ENCODE measurements at places on chromosomes 16 and 17.

- DNase-seq, result no peak
Observed at GRCh38 chr17:57588086-57588485, 157.0 kb downstream of the CCDC182 start.

DNA sequence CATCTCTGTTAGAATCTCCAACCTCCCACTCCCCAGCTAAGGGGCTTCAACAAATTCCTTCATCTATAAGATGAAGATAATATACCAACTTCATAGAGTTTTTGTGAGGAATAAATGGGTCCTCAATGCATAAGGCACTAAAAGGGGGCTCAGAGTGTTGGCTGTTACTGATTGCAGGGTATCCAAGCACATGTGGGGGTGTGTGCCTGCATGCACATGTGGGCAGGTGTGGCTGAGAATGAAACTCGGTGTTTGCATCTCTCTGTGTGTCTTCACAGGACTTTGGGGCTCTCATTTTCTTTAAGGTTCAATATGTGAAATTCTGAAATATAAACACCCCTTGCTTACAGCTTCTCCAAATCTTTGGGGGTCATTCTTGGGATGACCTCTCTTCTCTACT, 4.1 kb upstream of the PPP1R9B start:
- no peak for DNase-seq

DNA sequence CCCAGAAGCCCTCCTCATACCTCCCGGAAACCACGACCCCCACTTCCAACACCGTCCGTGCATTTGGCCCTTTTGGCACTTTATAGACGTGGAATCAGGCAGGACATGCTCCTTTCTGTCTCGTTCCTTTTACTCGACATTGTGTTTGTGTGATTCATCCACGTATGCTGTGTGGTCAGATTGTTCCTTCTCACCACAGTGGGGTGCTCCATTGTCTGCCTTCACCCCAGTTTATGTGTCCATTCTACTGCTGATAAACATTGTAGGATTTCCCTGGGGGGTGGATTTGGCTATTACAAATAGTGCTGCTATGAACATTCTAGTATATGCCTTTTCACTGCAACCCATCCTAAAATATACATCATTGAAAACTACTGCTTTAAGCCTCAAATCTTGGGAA, 28.9 kb upstream of the RPH3AL start:
- DNase-seq, result no peak

DNA sequence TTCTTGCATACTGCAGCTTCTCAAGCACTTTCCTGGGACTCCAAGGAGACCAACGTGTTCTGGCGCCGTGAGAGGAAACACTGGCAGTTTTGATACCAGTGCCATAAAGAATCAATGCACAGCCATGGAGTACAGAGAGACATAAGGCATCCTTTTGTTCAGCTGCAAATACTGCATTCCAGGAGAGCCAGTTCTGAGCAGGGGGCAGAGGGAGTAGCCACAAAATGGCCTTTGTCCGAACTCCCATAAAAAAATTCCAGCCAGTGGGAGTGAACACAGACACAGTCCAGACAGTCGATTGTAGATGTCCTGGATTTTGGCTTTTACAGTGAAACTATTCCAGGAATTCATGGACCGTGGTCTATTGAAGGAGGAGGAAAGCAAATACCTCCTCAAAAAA, 36.2 kb upstream of the TEKT3 start:
- no peak for DNase-seq

- no peak for DNase-seq
Observed at GRCh38 chr17:36602030-36602748, 806 bp downstream of the MRM1 start.

GRCh38 chr16:88013091-88013609, 61.9 kb downstream of the BANP start:
- no peak for DNase-seq

- no peak for DNase-seq
Observed at GRCh38 chr16:9965079-9965478, 217.1 kb downstream of the GRIN2A start.

- DNase-seq, result no peak
Observed at GRCh38 chr17:13560935-13561334, 40.8 kb downstream of the HS3ST3A1 start.

GRCh38 chr16:51907680-51908079, 639.3 kb downstream of the TOX3 start:
- DNase-seq, result no peak

DNA sequence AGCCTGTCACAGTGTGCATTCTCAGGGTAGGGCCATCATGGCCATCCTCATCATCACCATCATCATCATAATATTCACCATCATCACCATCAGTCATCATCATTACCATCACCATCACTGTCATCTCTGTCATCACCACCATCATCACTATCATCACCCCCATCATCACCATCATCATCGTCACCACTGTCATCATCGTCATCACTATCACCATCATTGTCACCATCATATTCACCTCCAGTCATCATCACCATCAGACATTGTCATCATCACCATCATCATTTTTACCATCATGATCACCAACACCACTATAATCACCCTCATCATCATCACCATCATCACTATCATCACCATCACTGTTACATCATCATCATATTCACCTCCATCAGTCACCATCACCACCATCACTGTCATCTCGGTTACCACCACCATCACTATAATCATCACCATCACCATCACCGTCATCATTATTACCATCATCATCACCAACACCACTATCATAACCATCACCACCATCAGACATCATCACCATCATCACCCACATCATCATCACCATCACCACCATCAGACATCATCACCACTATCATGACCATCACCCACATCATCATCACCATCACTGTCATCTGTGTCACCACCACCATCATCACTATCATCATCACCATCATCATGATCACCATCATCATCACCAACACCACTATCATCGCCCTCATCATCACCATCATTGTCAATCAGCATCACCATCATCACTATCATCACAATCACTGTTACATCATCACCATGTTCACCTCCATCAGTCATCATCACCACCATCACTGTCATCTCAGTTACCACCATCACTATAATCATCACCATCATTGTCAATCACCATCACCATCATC, 8.5 kb downstream of the RPH3AL start:
- no peak for DNase-seq

DNA sequence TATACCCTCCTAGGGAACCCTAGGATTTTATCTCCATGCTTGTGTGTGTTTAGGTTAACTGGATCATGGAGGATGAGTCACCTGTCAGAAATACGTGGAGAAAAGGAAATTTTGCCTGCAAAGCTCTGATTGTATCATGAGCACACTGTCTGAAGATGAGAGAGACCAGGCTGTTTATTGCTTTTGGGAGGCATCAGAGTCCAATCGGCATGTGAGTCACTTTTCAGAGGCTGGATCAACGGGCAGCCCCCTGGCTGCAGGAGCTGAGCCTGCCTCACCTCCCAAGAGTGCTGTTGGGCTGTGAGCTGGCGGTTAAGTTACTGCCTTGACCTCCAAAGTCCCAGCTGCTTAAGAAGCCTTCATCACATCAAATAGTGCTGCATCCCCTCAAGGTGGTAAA, 41.5 kb upstream of the MED9 start:
- DNase-seq, result no peak

- no peak for DNase-seq
Observed at GRCh38 chr16:88753602-88754001, 31.4 kb downstream of the PIEZO1 start.

- DNase-seq, result peak; percentile 22
Observed at GRCh38 chr16:3642397-3643094, 11.9 kb upstream of the DNASE1 start.

DNA sequence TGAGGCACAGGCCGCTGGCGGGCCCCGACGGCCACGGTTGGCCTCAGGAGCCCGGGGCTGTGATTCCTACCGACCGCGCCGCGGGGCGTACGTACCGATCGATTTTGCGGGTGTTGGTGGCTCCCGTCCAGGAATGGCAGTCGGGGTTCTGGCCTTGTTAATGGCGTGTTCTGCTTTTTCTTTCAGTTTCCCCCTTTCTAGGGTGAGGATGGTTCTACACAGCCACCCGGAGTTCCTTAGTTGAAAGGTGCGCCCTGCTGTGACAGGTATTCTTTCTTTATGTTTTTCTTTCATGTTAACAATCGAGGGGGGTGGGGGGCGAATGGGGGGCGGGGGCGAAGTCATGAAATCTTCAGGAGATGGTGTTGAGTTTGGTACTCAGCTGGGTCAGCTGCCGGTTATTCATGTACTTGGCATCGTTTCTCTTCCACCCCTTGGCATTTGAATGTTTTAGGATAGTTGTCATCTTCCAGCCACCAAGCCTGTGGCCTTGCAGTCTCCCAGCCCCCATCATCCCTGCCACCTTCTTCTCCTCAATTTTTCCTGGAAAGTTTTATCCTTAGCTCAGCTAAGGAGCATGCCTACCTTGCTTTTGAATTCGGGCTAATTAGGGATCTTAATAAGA, 802 bp downstream of the CYLD start:
- no peak for DNase-seq

DNA sequence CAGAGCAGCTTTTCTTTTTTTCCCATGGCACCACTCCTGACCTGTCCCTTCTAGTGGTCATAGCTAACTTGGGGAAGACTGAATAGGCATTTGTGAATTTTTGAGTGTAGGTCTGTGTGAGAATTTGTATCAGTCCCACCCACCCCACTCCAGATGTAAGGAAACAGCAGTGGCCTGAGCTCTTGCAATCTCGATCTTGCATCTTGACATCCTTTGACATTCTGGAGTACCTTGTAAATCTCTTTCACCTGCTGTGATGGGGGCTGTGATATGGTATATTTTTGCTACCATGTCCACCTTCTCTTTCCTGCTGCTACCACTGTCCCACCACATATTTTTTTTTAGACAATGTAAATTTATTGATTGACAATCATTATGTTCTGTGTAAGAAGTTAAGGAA, 289.3 kb downstream of the MAP2K6 start:
- DNase-seq, result no peak

- no peak for DNase-seq
Observed at GRCh38 chr17:80528536-80528935, 16.1 kb upstream of the RPTOR start.

GRCh38 chr16:84574191-84574590, 43.7 kb downstream of the COTL1 start:
- no peak for DNase-seq

- no peak for DNase-seq
Observed at GRCh38 chr16:89341279-89341678, 123.8 kb downstream of the ZNF778 start.

DNA sequence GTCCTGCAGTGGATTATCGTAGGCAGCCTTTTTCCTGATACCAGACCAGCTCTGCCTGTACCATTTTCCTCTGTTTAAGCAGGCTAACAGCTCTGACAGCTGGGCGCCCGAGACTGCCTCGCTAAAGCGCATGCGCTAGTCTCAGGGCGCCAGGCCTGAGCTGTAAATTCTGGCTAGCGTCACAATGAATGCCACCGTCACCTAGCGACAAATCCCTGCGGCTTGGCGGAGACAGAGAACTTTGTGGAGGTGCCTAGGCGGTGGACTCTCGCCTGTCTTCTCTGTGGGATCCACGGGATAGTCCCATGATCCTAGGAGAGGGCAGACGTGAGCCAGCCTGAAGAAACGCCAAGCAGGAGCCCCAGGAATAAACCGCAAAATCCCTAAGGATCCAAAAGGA, 573.9 kb downstream of the KCNJ18 start:
- no peak for DNase-seq

GRCh38 chr16:53904533-53904932, 200.6 kb downstream of the FTO start:
- no peak for DNase-seq

DNA sequence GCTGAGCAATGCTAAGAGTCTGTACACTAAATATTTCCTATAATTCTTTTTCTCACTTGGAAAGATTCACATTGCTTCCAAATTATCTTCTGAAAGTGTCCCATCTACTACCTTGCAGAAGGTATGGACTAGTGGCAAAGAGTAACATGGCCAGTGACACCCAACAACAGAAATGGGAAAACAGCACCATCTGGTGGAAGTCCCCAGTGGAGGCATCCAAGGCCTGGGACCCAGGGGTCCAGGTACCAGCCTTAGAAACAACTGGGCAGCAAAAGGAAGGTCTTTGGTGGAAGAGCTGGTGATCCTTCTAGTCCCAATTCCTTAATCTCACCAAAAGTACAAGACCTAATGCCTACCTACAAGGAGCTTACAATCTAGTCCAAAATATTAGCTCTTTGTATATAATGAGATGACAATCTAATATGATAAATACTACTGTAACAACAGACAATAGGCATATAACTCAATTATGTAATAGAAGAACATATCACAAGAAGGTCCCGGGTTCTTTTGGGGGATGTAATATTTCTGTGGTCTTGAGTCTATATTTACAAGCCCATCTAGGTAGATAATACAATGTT, 55.3 kb downstream of the SKAP1 start:
- no peak for DNase-seq

- no peak for DNase-seq
Observed at GRCh38 chr17:9381068-9381467, 194.6 kb downstream of the STX8 start.

DNA sequence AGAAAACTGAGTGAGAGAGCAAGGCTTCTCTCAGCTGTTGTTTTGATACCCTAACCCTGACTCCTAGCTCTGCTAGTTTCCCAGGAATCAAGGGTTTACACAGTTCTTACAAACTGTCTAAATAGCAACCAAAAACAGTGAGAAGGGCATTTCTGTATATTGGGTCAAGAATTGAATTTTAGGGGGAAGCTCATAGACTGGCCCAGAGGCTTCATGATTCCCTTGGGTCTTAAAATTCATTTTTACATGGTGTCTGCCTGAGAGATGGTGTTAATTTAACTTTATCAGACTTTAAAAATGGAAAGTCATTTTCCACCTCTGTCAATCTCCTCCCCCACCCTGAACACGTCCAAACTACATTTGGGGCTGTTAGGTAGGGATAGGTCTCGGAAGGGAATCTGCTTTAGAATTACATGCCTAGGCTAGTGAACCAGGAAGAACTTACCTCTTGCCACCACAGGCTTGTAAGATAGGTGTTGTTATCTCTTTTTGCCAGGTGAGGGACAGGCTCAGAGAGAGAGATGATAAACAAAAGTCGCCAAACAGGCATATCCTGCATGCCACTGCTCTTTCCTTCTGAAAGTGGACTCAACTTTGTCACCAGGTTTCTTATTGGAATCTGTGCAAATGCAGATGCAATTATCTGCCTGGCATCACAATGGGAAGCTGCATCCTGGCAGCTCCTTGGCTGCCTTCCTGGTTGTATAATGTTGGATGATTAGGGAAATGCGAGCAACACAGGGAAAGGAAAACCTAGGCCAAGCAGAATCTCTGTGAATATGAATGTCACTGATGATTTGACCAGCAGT, 3.1 kb downstream of the PHAF1 start:
- no peak for DNase-seq

GRCh38 chr16:84737192-84738011, 37.6 kb downstream of the USP10 start:
- no peak for DNase-seq

- no peak for DNase-seq
Observed at GRCh38 chr16:57555831-57556230, 13.4 kb downstream of the ADGRG5 start.

GRCh38 chr17:19763416-19763815, 15.3 kb upstream of the ALDH3A1 start:
- no peak for DNase-seq

Measured in epithelial cell of prostate (primary cell).